ENCODE measurements at places on chromosomes 4 and X.

- DNase-seq = no peak
Measured at GRCh38 chr4:151167561-151167960, 68.1 kb downstream of the RPS3A start.

DNA sequence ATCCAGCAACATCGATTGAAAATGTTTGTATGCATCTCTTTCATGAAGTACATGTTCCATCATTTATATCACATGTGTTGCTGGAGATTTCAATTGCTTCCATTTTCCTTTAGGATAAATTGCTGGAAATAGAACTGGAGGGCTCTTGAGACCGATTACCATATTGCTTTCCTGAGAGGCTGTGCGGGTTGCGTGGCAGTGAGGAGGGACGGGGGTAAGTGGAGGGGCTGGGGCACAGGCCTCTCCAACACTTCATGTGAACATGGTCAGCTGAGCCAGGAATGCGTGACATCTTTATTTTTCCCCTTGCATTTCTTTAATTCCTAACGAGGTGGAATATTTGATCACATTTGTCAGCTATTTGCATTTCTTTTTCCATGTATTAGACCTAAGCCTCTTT lies 144.6 kb downstream of the TBL1X start:
- no peak for DNase-seq

DNA sequence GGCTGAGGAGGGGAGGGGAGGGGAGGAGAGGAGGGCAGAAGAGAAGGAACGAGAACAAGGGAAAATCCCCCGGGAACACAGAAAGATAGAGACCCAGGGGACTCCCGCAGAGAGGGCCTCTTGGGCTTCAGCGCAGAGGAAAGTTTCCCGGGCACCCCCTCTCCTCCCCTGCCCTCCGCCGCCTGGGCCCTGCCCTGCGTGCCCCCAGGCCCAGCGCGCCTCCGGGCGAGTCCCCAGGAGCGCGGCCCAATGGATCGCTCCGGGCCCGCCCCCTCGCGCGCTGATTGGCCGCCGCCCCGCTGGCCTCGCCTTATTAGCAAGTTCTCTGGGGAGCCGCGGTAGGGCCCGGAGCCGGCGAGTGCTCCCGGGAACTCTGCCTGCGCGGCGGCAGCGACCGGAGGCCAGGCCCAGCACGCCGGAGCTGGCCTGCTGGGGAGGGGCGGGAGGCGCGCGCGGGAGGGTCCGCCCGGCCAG lies at the start of gene MSX1:
Gene MSX1 (plus strand): TSS at position 341 of the 474 bp plus-strand sequence. CDS start 235 bp downstream, outside the sequence.
- peak; percentile 89 for DNase-seq

GRCh38 chrX:57595381-57595811 lies 3.6 kb downstream of the ZXDB start:
- DNase-seq = no peak

DNA sequence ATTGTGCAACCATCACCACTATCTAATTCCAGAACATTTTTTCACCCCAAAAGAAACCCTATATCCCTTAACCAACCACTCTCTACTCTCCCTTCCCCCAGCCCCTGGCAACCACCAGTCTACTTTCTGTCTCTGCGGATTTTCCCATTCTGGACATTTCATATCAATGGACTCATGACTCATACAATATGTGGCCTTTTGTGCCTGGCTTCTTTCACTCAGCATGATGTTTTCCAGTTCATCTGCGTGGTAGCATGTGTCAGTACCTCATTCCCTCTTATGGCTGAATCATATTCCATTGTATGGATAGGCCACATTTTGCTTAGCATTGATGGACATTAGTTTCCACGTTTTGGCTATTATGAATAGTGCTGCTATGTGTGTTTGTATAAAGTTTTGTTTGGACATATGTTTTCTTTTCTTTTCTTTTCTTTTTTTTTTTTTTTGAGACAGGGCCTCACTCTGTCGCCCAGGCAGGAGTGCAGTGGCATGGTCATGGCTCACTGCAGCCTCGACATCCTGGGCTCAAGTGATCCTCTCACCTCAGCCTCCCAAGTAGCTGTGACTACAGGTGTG lies 335.4 kb downstream of the BCOR start:
- DNase-seq = no peak

DNA sequence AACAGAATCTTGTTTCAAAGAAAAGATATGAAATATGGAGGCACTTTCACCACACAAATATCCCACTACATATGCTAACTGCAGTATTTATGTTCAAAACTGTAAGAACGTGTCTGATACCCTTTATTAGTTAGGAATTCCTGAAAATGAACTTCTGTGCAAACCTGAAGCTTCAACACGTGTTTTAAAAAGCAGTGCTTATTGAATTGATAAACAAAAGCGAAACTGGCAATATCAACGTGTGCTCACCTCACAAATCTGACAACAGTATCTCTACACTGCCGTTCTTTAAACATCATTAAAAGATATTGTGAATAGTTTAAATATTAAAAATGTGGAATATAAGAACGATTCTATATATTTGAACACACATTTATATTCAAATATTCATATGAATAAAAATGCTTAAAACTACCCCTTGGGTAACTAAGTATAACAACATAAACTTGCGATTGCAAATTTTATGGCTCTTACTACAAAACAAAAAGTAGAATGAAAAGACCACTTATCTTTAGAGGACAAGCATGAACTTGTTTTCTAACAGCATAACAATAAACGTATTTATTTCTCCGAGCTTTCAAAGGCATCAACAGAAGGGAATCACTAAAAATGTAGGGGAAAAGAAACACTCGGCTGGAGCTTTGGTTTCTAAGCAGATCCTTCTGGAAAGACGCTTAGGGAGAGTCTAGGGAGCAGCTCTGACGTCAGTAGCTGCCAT lies at the start of gene LRP2BP:
Gene LRP2BP (minus strand): TSS at position 687 of the 718 bp plus-strand sequence. CDS start 17,738 bp downstream, outside the sequence.
- no peak for DNase-seq

GRCh38 chr4:105472871-105473323 lies 965 bp downstream of the PPA2 start:
- DNase-seq = no peak

GRCh38 chrX:104318330-104319009 lies 63.7 kb upstream of the ESX1 start:
- no peak for DNase-seq

GRCh38 chrX:86148024-86148511 lies at the start of gene DACH2:
Gene DACH2 (plus strand): TSS chrX:86148451.
- peak; percentile 38 for DNase-seq

- DNase-seq = no peak
Measured at GRCh38 chrX:6857749-6858148, 289.8 kb upstream of the STS start.

DNA sequence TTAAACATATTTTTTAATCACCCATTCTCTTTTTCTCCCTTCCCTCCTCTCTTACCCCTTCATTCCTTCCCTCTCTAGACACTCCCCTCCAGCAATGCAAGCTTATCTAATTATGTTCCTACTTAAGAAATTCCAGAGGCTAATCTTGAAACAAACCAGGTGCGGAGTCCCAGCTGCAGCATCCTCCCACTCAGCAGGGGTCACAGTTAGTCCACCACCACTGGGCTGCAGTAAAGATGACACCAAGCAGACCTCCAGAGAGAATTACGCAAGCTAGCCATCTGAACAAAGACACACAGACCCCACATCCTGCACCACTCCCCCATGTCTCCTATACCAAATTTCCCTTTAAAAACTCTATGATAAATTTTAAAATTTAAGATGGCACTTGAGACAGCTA lies 13.9 kb upstream of the SEC24B start:
- DNase-seq = no peak

- DNase-seq = no peak
Measured at GRCh38 chrX:120790552-120790951, 85.1 kb downstream of the CT47B1 start.

DNA sequence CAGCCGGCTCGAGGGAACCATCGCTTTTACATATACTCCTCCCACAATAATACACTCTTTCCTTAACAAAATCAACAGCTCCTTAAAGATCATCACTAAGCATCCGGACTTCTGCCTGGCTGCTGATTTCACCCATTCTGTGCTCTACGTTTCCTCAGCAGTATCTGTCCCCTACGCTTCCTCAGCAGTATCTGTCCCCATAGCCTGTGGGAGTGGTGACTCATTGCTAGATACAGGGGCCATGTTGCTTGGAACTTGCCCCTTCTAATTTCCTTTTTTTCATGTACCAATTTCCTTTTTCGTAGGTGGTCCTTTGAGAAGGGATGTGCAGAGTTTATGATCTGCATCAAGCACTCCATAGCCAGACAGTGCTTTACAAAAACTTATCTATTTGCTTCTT lies 18.6 kb downstream of the MAP3K15 start:
- no peak for DNase-seq

DNA sequence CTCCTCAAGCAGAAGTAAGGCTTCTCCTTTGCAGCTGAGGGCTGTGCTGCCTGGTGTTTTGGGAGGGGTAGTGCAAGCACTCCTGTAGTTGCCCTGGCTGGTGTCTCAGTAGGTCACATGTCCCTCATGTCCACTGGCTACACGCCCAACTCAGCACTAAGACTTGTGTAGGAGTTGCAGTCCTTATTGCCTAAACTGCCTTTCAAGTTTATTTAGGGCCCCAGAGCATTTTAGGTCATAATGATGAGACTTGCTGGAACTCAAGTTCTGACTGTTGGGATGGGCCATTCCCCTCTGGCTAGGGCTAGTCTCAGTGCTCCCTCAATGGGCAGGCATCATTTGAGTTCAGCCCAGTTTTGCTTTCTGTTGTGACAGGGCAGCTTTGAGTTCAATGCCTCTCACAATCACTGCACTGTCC lies 44.1 kb downstream of the PPM1K start:
- no peak for DNase-seq

DNA sequence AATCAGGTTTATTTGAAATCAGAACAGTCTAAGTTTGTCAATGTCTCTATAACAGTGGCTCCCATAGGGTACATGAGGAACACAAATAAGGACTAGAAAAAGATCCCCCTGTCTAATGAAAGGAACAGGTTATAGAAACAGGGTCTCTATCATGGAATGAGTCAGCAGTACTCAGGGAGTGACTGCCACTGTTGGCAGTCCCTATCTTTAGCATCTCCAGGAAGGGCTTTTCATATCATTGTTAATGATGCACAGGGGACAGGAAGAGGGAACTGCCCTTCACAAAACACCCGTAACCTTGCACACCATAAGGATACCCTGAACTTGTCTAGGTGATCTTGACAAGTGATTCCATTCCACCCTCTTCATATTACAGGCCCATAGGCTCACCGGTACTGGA lies 38.5 kb upstream of the SMIM10L2A start:
- no peak for DNase-seq

DNA sequence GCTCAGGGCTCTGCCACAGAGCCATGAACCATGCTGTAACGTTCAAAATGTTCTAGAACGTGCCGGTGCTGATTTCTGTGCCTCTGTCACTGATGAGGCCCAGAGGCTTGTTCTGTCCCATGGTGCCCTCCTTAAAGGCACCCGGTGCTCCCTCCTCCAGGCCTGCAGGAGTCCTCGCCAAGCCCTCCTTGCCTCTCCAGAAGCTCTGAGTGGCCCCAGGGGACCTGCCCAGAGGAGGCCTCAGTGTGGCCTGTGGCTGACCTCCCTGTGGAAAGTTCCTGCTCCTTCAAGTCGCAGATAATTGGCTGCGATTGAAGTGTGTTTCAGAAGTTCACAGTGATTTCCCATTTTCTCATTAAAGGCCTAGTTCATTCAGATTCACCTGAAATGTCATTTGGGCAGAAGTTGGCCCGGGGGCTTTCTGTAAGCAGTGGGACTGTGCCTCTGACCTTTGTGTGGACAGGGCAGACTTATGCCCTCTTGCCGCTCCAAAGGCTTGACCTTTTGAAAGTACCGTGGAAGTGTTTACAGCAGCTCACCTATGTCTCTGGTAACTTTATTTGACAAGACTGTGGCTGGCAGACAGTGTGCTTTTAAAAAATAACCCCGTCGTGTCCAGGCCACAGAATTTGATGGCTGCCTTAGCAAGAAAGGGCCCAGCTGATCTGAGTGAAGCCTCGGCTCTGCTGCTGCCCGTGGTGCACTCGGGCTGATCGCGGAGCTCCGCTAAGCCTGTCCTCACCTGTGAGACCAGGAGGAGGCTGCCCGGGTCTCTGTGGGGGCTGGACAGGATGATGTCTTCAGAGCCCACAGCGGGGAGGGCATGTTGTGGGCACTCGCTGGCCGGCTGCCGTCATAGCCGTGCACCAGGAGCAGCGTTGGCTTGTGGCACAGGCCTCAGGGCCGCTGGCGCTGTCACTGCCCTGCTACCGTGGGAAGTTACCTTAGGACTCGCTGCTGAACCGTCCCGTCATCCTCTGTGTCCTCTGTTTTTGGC lies 25.3 kb downstream of the TRMT44 start:
- DNase-seq = no peak

GRCh38 chr4:1250527-1250812 lies 1.5 kb upstream of the CTBP1 start:
- no peak for DNase-seq

DNA sequence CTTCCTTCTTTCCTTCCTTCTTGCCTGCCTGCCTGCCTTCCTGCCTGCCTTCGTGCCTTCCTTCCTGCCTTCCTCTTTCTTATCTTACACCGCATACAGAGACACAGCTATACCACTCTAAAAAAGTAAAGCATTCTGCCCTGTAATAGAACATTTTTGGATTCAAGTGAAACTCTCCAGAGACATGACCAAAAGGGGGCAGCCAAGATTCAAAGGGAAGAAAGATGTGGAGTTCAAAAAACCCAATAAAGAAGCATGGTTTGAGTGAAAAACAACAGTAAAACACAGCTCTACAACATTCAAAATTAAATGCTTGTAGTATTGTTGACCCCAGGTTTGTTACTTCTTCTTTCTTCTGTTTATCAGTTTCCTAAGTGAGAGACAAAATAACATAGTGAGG lies 914.9 kb upstream of the PCDH7 start:
- DNase-seq = no peak

DNA sequence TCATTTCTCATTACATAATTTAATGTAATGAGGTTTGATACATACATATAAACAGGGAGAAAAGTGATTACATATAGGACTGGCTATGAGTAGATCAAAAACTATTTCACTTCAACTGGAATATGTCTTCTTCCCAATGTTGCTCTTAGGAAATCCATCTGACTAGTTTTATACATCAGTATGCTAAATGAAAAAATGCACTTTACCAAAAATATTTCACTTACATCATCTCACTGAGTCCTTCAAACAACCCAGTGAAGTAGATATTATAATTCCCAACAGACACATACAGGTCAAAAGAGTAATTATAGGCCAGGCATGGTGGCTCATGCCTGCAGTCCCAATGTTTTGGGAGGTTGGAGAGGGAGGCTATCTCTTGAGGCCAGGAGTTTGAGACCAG lies 215.9 kb downstream of the MID1 start:
- no peak for DNase-seq

DNA sequence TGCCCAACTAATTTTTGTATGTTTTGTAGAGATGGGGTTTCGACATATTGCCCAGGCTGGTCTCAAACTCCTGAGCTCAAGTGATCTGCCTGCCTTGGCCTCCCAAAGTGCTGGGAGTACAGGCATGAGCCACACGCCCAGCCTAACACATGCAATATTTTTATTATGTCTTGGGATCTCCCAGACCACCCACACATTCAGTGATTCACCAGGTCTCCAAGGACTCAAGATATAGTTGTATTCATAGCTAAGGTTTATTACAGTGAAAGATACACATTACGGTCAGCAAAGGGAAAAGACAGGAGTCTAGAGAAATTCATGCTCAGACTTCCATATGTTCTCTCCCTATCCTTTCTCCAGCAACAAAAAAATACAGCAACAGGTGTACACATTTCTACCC lies 25.5 kb upstream of the FAM120C start:
- DNase-seq = no peak

GRCh38 chr4:182812916-182813315 lies 104.3 kb downstream of the DCTD start:
- no peak for DNase-seq
